ENCODE measurements at places on chromosomes 7 and 10. TPM values are rescaled to one million over a fixed set of nuclear protein-coding genes. Genes with fewer than 3 reads are reported as not detected.

RALA gene
- total RNA-seq = 24.9 TPM

CNTNAP2 gene
- 2.2 TPM for total RNA-seq

ITPRID1 gene
- not detected for total RNA-seq

ZNF727 gene
- 5.8 TPM for total RNA-seq

HEPACAM2 gene
- not detected for total RNA-seq
